Stimulated activated CD8-positive, alpha-beta memory T cell treated with anti-CD3 and anti-CD28 coated beads, Interleukin-15, amount 100 ng/mL, for 4 hours (primary cell): ENCODE measurements at places on chromosomes 3 and 15.

- no peak for DNase-seq
These were observed 60.4 kb downstream of the SPSB4 start for GRCh38 chr3:141111364-141112155.

- no peak for DNase-seq
These were observed 22.6 kb downstream of the CCDC191 start for GRCh38 chr3:114033721-114034120.

DNA sequence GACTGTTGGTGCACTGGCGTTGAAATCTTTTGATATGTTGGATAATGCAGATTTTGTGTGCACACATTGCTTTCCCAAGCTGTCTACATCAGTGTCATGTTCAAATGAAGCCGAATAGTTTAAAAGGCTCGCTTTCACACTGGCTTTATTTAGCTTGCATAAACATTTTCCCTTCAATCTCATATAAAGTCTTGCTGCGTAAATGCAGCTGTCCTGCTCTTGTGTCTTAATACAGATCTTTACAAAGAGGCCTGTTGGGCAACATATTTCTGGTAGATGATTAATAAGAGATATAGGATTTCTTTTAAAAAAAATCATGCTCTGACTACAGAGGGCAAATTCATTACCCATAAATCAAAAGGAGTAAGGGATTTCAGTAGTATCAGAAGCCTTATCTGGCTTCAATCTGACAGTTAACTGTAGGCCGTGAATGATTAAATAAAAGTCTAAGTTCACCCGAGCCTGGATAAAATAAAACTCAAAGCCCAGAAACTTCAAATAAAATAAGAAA is 937.2 kb downstream of the FHIT start:
- no peak for DNase-seq

- no peak for DNase-seq
These were observed 55.0 kb downstream of the TCF12 start for GRCh38 chr15:56973463-56973862.
